GM23338 (cell line): ENCODE measurements at places on chromosomes 6 and 20. TPM values are rescaled to one million over a fixed set of nuclear protein-coding genes. Genes with fewer than 3 reads are reported as not detected.

The SLC17A2 gene
- not detected in 2 replicates for total RNA-seq

The EYA4 gene
- 0.16 and 0.21 TPM in 2 replicates for total RNA-seq

The E2F1 gene
- total RNA-seq: 42.6 and 45.0 TPM in 2 replicates

The TMEM14B gene
- 104 and 111 TPM in 2 replicates for total RNA-seq

The NOTCH4 gene
- total RNA-seq: 2.8 and 3.5 TPM in 2 replicates

The NRSN1 gene
- total RNA-seq: 0.54 and 1.5 TPM in 2 replicates

The ASIP gene
- total RNA-seq: not detected in 2 replicates

The C6orf118 gene
- 0.35 and 0.50 TPM in 2 replicates for total RNA-seq

The KCNB1 gene
- 0.28 and 0.50 TPM in 2 replicates for total RNA-seq

The TSPO2 gene
- total RNA-seq: not detected in 2 replicates

The OR2J3 gene
- total RNA-seq: 0.35 TPM in 1 of 2 replicates, not detected in the other

The KCNG1 gene
- total RNA-seq: 26.3 and 31.0 TPM in 2 replicates
